HuH-7 (cell line): ENCODE measurements at places on chromosomes 12 and 14.

DNA sequence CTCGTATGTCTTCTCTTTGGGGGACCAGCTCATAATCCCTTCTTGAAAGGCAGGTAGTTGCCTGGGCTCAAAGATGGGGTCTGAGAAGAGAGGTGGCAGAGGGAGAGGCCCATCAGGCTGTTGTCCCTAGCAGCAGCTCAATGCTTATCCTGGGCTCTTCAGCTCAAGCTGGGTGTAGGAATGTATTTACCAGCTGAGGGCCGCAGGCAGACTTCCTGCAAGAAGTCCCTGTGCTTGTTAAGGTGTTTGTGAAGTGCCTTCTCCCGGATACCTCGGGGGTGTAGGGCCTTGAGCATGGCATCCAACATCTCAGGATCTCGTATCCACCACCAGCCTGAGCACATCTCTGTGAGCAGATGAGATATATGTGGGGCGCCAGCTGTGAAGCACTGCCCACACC lies 29.4 kb downstream of the BAZ2A start:
- DNase-seq: no peak

DNA sequence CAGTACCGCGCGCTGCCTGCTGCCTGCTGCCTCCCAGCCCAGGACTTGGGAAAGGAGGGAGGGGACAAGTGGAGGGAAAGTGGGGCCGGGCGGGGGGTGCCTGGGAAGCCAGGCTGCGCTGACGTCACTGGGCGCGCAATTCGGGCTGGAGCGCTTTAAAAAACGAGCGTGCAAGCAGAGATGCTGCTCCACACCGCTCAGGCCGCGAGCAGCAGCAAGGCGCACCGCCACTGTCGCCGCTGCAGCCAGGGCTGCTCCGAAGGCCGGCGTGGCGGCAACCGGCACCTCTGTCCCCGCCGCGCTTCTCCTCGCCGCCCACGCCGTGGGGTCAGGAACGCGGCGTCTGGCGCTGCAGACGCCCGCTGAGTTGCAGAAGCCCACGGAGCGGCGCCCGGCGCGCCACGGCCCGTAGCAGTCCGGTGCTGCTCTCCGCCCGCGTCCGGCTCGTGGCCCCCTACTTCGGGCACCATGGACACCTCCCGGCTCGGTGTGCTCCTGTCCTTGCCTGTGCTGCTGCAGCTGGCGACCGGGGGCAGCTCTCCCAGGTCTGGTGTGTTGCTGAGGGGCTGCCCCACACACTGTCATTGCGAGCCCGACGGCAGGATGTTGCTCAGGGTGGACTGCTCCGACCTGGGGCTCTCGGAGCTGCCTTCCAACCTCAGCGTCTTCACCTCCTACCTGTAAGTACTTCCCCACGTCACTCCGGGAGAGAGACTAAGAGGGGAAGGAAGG lies at the start of gene LGR5:
Gene LGR5, plus strand, starts transcription at position 186 of the 732 bp plus-strand sequence. Its CDS starts 283 bp downstream, at position 469.
- DNase-seq: peak; percentile 76

GRCh38 chr12:104712477-104712876 lies 245.6 kb downstream of the SLC41A2 start:
- DNase-seq: no peak

- no peak for DNase-seq
These were observed 52.0 kb downstream of the PIK3C2G start for GRCh38 chr12:18313306-18313705.

DNA sequence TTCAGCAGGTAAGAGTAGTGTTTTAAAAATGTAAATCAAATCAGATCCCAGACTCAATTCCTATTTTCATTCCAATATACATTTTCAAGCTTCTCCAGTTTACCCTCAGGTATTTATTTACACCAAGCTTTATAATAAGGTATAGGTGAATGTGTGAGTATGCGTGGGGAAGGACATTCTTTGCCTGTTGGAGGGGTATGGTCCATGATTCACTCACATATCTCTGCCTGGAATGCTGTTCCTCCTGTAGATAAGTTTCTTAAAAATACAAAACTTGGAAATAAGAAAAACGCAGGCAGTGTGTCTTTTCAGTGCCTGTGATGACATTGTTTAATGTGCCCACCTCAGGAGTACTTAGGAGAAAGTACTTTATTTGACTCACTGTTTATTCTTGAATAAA lies 118.6 kb downstream of the CCDC91 start:
- DNase-seq: no peak

DNA sequence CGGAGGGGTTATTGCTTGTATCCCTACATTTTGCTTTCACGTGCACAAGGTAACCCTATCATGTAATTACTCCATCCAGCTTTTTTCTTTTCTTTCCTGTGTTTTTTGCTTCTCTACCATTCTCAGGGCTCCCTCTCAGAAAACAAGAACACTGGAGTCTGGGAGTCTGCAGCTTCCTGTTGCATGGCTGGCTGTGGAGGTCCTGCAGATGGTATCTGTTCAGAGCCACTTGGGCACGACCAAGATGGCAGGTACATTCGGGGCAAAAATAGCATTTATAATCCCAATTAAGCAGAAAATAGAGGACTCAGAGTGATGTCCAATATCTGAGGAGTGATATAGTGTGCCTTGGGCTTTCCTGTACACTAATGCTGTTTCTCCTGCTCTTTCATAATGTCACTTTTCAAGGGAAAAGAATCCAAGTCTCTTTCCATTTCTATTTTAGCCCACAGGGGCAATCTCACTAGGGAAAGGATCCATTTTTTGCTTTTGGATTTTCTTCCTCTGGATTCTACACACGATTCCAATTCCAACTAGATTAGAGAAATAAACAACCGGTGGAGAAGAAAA lies 3.2 kb upstream of the NUMB start:
- DNase-seq: no peak

DNA sequence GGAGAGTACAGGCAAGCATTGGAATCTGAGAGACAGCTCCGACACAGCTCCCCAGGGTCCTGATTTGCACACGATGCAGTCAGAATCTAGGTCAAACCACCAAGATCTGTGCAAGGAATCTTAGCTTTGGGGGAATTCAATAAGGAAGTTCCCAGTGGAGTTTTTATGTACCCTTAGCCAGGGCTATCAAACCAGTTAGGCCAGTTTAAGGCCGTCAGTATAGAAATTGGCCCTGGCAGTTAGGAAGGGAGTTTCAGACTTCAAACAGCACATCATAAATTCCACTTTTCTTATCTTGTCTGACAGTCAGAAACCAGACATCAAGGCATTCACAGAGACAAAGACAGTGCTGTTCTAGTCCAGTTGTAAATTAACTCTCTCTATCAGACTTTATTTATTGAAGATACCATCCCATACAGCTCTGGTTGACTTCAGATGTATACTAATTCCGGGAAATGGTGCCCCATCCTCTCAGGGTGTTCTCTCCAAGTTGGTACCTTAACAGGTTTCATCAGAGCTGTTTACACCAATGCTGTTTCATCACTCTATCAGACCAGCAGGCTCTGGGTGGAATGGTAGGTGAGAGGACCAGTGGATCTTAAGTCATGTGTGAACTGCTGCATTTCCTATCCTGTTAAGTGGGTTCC lies 157.5 kb upstream of the ATF7IP start:
- DNase-seq: peak; percentile 33

GRCh38 chr14:30907659-30908057 lies 33.3 kb downstream of the COCH start:
- DNase-seq: no peak

DNA sequence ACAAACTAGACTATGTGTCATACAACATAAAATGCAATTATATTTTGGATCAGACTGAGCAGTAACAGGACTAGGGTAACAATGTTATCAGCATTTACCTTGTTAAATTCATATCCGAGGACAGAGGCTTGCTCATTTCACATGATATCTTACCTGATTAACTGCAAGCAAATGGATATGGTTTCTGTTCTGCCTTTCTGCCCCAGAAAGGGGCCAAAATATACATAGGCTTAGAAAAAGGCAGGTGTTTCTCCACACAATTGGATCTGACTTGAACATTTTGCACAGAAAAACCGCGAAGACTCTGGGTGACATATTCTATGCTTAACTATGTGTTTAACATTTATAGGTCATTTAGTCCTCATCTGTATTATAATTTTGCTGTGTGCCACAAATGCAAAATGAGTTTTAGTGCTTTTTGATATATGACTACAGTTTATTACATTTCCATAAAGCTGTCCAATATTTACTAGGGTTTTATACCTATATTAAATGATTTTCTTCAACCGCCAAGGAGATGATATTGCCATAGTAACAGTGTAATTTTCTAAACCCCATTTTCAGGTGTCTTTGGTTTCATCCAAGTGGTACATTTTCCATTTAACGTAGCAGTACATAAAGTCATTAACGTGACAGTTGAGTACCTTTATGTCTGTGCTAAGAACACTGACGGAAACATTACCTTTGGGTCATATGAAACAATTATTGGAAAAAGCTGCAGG lies 249.3 kb upstream of the KRR1 start:
- DNase-seq: no peak

DNA sequence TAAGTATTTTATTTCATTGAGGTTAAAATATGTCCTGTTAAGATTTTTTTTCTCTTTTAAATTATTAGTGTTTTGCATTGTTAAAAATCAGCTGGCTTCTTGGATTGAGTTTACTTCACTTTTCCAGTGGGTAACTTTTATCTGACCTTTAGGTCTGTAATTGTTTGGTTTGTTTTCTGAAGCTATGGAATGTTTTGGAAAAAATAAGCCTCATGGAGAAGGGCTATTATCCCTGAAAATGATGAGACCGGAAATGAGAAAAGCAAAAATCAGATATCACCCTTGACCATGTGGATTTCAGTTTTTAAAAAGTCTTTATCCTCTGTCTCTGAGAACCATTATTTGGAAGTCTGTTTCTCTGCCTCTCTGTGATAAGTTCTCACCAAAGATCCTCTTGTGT lies 180.9 kb downstream of the RAD51B start:
- no peak for DNase-seq

GRCh38 chr14:22386924-22387775 lies 201.9 kb downstream of the DAD1 start:
- DNase-seq: peak; percentile 59

DNA sequence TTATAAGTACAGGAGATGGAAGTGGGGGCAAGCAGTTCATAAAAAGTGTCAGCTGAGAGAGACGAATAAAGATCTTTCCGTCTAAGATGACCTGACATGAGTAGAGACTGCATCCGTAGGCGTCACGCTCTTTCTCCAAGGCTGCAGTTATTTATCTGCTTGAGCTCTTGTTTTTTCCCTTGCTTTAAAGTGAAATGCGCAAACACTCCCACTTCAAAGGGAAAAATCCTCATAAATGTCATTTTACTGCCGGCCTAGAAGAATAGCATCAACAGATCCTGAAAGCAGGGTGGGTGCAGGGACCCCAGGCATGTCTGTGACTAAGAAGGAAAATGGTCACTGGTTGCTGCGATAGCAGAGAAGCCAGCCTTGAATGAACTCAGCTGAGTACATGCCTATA lies 647.4 kb downstream of the MED13L start:
- DNase-seq: no peak

GRCh38 chr14:31510222-31510621 lies 22.4 kb upstream of the GPR33 start:
- peak; percentile 67 for DNase-seq

DNA sequence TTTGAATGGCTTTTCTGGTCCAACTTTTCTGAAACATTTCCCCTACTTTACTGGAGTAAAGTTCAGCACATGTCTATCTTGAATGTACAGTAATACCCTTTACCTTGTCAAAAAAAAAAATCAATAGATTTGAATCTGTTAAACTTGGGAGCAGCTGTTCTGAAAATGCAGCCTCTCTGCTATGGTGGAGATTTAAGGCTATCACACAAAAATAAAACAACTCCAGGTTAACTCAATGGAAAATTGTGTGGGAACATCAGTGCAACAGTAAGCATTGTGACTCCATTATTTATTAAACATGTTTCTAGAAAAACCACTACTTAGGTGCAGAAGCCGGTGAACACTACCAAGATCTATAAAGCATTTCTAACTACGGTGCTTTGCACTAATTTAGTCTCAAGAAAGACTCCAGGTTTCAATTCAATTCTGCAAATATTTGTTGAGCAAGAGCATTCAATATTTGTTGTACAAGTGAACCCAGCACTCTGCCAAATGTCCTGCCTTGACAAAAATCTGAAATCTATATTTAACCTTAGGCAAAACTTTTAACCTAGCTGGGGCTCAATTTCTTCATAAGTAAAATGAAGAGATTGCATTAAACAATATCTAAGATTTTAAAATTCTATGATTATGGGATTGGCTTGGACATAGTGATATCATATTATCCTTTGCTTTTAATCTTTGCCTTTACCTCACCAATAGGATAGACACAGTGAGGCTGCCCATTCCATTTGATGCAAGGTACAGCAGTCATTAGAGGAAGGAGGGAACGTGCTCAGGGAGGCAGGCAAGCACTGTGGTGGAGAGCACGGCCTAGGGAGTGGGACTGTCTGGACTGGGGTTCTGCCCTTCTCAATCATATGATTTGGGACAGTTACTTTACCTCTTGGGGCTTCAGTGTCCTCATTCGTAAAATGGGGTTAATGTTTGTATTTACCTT lies 155.2 kb downstream of the KITLG start:
- DNase-seq: no peak

DNA sequence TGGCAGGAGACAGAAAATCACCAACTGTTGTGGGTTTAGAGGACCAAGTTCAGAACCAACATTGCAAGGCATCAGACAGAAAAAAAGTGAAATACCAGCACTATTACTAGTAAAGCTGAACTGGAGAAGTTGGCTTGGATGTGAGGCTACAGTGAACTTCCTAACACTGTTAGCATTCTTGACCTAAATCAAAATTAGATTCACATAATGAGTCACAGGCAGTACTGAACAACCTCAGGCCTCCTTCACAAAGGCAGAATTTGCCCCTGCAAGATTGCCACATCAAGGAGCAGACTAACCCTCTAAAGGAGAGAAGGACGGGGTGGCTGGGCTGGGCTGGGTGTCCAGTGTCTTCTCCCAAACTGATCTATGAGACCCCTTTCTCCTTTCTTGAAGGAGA lies 539.7 kb downstream of the SNAPC1 start:
- no peak for DNase-seq

- DNase-seq: no peak
These were observed 115.5 kb downstream of the CCDC59 start for GRCh38 chr12:82242729-82243128.

DNA sequence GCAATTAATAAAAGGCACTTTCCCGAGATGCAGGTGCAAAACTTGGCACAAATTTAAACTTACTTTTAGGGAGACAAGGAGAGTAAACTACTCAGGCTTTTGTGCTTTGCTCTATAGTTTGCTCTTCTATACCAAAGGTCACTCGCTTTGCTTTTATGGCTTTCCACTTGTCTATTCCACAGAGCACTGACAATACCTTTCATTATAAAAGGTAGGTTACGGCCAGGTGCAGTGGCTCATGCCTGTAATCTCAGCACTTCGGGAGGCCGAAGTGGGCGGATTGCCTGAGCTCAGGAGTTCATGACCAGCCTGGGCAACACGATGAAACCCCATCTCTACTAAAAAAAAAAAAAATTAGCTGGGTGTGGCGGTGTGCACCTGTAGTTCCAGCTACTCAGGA lies 32.9 kb downstream of the ALKBH1 start:
- DNase-seq: no peak

- no peak for DNase-seq
These were observed 1.9 kb downstream of the ARHGDIB start for GRCh38 chr12:14959463-14959862.

GRCh38 chr12:113057565-113058485 lies 1.3 kb downstream of the DTX1 start:
- no peak for DNase-seq

- DNase-seq: no peak
These were observed 179.1 kb downstream of the KIF26A start for GRCh38 chr14:104317492-104317805.

GRCh38 chr14:100684154-100684553 lies 42.5 kb upstream of the DLK1 start:
- DNase-seq: no peak

GRCh38 chr14:73771848-73772638 lies 57.9 kb upstream of the PNMA1 start:
- DNase-seq: no peak
